ENCODE measurements at places on chromosomes 13 and 19.

DNA sequence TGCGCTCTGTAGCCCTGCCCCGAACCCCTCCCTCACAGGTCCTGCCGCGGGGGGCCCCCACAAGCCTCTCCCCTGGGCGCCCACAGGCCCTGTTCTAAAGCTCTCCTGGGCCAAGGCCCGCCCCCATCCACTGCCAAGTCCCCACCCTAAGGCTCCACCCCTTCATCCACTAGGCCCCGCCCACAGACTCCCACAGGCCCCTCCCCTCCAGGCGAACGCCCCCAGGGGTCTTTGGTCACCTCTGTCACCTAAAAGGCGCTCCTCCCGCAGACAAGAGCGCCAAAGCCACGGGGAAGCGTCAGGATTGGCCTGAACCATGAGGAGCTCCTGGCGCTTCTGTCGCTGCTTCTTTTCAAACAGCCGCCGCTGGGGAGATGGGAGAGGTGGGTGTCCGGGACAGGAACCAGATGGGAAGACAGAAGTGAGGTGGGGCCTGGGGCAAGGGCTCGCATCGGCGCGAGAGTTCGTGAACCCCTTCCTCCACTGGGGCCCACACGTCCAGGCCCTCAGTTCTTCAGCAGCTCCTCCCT lies 2.3 kb downstream of the TULP2 start:
- DNase-seq: peak; percentile 39

GRCh38 chr13:37870895-37871550 lies 1.5 kb upstream of the TRPC4 start:
- DNase-seq: no peak

- no peak for DNase-seq
Measured at GRCh38 chr13:88144580-88144979, 473.4 kb downstream of the SLITRK5 start.

DNA sequence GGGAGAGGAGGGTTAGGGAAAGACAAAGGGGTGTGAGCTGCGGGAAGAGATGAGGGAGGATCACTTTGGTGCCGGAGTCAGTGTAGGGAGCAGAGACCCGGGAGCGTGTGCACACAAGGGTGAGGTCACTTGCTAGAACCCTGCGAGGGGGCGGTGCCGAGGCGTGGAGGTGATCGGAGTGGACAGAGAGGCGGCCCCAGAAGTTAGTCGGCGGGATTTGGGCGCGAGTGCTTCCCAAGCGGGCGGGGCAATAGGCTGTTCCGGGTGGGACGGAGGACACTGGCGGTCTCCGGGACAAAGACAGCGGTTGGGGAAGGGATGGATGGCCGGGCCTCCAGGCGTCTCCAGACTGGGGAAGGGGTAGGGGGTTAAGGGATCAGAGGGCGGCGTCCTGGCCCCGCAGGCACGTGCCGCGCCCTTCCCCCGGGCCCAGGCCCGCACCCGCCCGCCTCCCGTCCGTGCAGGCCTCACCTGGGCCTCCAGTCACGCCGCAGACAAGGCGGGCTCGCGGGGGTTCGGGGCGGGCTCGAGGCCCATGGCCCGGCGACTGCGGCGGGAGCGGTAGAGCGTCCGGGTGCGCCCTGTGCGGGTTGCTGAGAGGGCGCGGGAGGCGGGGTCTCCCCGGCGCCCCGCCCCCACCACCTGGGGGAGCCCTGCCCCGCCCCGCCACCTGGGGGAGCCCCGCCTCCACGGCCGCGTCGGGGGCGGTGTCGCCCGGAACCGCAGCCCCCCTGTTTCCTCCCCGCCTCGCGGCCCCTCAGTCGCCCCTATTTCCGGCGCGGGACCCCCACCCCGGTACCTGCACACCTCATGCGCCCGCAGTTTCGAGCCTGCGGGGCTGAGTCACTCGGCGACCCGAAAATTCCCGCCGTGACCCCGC lies at the start of gene LPAR2:
Gene LPAR2 (minus strand): TSS at position 600 of the 880 bp plus-strand sequence. CDS start 945 bp downstream, outside the sequence.
- DNase-seq: peak; percentile 61

GRCh38 chr19:2385053-2385721 lies 25.1 kb downstream of the TMPRSS9 start:
- no peak for DNase-seq

DNA sequence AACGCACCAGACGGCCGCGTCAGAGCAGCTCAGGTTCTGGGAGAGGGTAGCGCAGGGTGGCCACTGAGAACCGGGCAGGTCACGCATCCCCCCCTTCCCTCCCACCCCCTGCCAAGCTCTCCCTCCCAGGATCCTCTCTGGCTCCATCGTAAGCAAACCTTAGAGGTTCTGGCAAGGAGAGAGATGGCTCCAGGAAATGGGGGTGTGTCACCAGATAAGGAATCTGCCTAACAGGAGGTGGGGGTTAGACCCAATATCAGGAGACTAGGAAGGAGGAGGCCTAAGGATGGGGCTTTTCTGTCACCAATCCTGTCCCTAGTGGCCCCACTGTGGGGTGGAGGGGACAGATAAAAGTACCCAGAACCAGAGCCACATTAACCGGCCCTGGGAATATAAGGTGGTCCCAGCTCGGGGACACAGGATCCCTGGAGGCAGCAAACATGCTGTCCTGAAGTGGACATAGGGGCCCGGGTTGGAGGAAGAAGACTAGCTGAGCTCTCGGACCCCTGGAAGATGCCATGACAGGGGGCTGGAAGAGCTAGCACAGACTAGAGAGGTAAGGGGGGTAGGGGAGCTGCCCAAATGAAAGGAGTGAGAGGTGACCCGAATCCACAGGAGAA lies 1.9 kb downstream of the PPP1R12C start:
- no peak for DNase-seq

GRCh38 chr13:27012482-27013197 lies 159.0 kb downstream of the USP12 start:
- DNase-seq: no peak

- DNase-seq: no peak
Measured at GRCh38 chr13:51457086-51457815, 4.4 kb upstream of the INTS6 start.

GRCh38 chr13:59680429-59681024 lies 483.2 kb downstream of the DIAPH3 start:
- no peak for DNase-seq

DNA sequence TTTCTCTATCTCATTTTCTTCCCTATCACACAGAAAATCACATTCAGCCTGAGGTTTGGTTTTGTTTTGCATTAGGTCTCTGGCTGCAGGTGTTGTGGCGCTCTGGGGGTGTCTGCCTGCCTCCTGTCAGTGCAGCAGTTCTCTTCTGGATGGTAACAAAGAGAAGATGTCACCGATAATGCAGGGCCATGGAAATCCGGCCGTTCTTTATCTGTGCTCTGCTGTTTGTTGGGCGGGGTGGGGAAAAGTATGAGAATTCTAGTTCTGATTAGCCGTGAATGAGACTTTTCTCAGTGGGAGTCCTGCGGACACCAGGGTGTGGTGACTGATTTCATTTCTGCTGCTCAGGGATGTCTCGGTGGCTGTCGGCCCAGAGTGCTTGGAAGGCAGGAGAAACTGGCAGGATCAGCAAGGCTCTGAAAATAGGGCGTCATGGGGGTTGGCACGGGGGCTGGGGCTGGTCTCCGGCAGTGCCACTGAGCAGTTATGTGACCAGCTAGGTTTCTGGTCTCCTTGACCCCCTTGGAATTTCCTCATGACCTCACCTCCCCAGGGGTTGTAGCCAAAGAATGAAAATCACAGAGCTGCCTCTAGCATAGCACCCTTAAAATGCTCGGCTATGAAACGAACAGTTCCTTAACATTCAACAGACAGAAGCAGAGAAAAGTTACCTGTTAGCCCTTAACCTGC lies 5.0 kb downstream of the RNF113B start:
- no peak for DNase-seq
